Myocyte (in vitro differentiated cells): ENCODE measurements at places on chromosomes 12 and 14. TPM values are rescaled to one million over a fixed set of nuclear protein-coding genes. Genes with fewer than 3 reads are reported as not detected.

DNA sequence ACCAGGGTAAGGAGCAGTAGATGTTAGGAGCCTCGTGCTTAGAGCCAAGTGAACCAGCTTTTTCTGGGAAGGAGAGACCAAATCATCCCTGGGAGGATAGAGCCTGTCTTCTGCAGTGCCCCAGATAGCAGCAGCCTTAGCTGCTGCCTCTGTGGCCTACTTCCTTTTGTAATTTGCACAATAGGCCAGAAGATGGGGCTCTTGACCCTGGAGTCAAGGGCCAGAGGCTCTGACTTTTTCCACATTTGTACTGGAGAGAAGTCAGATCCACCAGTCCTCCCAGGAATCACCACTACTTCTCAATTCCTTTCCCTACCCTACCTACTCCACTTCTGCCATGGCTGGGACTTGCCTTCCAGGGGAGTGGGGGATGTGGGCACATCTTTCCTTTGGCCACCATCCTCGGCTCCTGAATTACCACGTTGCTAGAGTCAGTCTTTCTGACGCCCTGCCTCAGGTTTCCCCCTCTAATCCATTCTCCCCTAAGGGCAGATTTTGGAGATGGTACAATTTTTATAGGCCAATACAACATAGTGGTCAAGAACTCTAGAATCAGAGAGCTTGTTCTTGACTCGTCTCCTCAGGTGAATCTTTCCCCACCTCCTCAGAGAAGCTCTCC lies 3.3 kb upstream of the SLC4A8 start:
- DNase-seq, result peak; percentile 84

GRCh38 chr12:91613223-91613779 lies 430.7 kb upstream of the DCN start:
- no peak for DNase-seq

DNA sequence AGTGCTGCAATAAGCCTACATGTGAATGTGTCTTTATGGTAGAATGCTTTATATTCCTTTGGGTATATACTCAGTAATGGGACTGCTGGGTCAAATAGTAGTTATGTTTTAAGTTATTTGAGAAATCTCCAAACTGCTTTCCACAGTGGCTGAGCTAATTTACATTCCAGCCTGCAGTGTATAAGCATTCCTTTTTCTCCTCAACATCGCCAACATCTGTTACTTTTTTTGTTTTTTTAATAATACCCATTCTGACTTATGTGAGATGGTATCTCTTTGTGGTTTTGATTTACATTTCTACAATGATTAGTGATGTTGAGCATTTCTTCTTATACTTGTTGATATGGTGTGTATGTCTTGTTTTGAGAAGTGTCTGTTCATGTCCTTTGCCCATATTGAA lies 1186.2 kb downstream of the BCL11B start:
- no peak for DNase-seq

GRCh38 chr12:95126736-95127135 lies 53.3 kb upstream of the NR2C1 start:
- DNase-seq, result no peak

DNA sequence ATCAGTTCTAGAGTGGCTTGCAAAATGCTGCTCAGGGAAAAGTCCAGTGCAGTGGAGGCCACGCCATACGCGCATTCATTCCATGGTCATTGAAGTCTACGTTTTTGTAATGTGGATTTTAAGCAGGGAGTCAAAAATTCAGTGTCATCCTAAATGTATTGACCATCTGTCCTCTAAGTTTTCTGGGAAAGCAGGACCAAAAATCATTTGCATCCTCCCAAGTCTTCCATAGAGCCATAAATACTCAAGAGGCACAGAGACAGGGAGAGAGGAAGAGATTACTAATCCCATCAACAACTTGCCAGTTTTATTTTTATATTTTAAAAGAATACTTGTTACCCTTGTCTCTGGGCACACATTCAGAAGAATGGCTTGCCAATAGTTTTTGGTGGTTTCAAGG lies 36.9 kb downstream of the RHOJ start:
- no peak for DNase-seq

- DNase-seq, result no peak
Observed at GRCh38 chr14:50985859-50986331, 41.6 kb upstream of the PYGL start.

DNA sequence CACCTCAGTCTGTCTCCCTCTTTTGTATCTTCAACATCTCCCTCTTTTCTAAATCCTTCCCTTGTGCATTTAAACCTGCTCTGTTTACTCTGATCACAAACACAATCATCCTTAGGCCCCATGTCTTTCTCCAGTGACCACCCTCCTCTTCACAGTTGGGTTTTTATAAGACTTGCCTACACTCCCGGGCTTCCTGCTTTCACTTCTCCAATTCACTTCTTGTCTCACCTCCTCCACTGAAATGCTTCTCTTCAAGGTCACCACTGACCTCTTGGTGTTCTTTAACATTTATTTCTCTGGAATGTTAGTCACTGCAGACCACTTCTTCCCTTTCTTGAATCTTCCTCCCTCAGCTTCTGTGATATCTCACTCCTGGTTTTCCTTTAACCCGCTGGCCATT lies 8.7 kb upstream of the SMCO2 start:
- no peak for DNase-seq

DNA sequence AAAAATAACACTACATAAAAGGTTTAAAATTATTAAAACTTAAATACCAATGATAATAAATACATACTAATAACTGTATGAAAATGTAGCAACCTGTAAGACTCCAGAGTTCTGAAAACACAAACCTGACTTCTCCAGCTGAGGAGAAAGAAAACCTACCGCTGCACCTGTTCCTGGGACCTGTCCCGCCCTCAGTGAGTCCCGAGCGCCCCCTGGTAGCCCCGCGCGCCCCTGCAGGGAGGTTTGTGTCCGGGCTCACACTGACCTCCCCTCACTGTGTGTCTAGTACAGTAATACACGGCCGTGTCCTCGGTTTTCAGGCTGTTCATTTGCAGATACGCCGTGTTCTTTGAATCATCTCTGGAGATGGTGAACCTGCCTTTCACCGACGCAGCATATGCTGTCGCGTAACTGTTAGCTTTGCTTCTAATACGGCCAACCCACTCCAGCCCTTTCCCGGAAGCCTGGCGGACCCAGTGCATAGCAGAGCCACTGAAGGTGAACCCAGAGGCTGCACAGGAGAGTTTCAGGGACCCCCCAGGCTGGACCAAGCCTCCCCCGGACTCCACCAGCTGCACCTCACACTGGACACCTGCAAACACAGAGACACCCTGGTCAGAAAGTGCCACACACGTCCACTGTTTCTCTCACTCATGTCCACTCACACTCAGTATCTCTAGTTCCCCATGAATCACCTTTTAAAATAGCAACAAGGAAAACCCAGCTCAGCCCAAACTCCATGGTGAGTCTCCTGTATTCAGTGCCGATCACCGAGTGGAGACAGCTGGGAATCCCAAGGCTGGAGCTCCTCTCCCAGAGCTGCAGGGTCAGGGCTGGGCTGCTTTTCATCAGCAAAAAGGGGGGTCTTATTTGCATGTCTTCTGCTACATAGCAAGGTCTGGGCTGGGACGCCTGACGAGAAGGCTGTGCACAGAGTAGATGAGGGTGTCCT lies 1276.3 kb downstream of the TMEM121 start:
- DNase-seq, result peak; percentile 52

- DNase-seq, result no peak
Observed at GRCh38 chr12:68446384-68446783, 114.2 kb upstream of the MDM1 start.

DNA sequence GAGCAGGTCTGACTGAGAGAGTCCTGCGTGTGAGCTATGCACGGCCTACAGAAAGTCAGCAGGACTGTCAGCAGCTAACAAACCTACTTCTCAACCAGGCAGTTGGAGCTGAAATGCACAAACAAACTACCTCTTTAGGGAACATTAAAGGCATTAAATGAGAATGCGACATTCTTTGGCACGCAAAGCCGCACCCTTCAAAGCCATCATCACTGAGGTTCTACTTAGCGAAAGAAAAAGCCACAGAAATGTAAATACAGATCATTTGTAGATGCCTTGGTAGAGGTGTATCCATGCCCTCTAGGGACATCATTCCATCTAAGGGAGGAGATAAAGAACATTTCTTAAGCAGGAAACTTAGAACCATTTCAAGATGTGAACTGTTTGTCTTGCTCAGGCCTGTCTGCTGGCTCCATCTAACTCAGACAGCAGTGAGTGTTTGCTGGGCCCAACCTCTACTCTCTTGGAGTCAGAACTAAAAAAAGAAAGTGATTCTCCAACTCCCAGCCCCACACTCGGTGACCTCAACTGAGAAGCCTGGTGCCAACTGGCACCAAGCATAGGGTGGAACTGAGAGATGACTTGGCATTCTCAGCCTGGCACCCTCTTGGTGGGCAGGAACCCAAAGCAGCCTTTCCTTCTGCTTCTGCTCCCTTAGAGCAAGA lies 63.5 kb upstream of the MBIP start:
- DNase-seq, result peak; percentile 82

- DNase-seq, result no peak
Observed at GRCh38 chr14:101627915-101628262, 66.6 kb downstream of the DIO3 start.

DNA sequence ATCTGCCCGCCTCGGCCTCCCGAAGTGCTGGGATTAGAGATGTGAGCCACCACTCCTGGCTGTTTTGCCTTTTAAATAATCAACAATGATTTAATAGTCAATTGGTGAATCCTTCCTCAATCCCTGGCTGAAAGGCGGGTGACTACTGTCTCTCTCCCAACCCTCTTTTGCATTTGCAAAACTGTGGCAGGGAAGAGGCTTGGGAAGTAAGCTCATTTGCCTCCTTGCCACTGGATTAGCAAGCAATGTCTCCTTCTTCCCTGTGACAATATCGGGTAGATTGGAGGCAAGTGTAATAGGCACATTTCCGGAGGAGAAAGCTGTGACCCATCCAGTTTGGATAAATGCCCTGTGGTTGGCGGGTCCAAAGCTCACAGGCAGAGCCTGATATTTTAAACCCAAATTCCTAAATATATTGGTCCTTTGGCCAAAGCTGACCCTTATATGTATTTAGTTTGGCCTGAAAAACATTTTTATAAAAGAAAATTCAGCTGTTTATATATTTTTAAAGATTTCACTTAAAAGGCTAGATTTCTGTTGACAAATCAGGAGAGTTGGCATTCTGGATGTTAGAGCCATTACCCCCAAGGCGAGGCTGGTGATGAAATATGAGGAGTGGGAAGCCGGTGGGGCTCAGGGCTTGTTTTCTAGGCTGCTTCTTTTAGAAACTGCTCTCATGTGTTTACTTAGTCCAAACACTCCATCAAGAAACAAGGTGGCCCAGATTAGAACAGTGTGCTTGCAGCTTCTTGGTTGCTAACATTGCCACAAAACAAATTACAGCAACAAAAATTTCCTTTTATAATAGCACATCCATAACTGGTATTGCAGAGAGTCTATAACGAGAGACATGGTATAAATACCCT lies 646.9 kb upstream of the TMEM132C start:
- DNase-seq, result peak; percentile 15

- DNase-seq, result no peak
Observed at GRCh38 chr12:111010916-111011657, 90.7 kb upstream of the MYL2 start.

DNA sequence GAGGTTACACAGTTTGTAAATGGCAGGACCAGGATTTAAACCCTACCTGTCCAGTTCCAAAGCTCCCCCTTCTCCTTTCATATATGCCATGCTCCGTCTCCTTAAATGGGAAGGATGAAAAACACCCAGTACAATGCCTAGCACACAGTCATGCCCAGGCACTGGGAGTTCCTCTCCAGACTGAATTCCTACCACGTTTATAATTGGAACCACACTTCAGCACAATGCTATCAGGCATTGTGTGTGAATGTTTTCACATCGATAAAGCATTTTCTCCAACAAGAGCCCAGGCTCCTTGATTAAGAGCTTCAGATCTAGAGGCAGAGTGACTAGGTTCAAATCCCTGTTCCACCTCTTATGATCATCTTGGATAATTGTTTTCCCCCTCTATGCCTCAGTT lies 2.7 kb upstream of the NUAK1 start:
- DNase-seq, result no peak

GRCh38 chr12:12725086-12725955 lies 8.2 kb downstream of the CDKN1B start:
- DNase-seq, result peak; percentile 98

DNA sequence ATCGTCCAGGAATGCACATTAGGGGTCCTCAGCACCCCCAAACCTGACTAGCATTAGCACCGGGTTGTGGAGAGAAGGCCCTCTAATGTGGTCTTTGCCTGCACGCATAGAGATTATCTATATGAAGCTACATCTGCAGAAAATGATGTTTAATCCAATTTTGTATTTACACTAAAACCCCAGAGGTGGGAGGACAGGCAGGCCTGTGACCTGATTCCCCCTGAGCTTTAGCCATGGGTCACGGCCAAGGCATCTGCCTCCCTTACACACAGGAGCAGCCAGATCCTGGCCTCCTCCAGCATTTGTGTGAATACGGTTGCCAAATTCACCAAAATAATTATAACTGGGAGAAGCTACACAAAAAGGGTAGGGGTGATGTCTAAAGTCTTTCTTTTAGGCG lies 7.0 kb downstream of the APOLD1 start:
- DNase-seq, result no peak

DNA sequence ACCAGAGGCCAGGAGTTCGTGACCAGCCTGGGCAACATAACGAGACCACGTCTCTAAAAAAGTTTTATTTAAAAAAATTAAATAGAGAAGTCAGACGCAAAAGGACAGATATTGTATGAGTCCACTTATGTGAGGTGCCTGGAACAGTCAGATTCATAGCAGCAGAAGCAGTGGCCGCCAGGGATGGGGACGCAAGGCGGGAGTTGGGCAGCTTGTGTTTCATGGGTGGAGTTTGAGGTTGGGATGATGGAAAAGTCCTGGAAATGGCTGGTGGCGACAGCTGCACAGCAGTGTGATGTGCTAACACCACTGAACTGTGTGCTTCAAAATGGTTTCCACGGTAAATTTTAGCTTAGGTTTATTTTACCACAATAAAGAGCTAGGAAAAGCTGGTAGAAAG lies 57.6 kb upstream of the DDX11 start:
- peak; percentile 90 for DNase-seq

Gene TAS2R31
- 0.99 and 2.2 TPM in 2 replicates for total RNA-seq

Gene CD9
- total RNA-seq, result 16.4 and 22.7 TPM in 2 replicates

Gene ZBTB42
- 7.6 TPM in 2 replicates for total RNA-seq

Gene RNASE7
- 0.16 TPM in 1 of 2 replicates, not detected in the other for total RNA-seq

Gene TOMM20L
- total RNA-seq, result not detected in 2 replicates

Gene YAF2
- total RNA-seq, result 20.5 and 23.5 TPM in 2 replicates

Gene NID2
- total RNA-seq, result 29.7 and 50.9 TPM in 2 replicates

Gene GALNT9
- 0.08 TPM in 1 of 2 replicates, not detected in the other for total RNA-seq

Gene CRIP1
- 0.99 and 2.6 TPM in 2 replicates for total RNA-seq
